GM12891 (cell line): ENCODE measurements at places on chromosomes 7 and 10.

GRCh38 chr10:77890097-77890496, 36.5 kb downstream of the DLG5 start:
- no peak for DNase-seq

DNA sequence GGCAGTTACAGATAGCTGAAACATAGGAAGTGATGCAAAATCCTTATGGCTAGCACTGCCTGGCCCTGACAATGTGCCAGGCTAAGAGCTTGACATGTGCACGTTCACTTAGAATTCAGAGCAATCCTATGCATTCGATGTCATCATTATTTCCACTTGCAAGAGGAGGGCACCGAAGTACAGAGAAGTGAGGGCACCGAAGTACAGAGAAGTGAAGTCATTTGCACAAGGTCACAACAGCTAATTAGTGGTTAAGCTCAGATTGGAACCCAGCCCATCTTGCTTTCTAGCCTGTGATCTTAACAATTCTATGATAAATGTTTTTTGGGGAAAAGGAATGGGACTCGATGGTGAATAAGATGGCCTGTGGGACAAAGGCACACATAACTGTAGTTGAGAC, 73.4 kb downstream of the ARHGAP22 start:
- DNase-seq: no peak

GRCh38 chr7:76430211-76430610, 5.5 kb downstream of the ZP3 start:
- no peak for DNase-seq

DNA sequence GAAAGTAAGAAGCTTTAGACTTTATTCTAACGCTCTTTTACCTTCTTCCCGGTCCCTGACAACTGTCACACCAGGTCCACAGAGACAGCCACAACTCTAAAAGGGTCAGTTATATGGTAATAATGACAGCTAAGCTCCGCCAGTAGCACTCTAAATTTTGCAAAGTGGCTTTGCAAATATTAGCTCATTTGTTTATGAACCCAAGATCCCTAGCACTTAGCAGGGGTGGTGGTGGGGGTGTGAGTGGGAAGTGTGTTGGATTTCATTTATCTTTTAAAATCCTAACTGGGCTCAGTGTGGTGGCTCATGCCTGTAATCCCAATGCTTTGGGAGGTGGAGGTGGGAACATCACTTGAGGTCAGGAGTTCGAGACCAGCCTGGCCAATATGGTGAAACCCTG, 34.8 kb upstream of the SDK1 start:
- no peak for DNase-seq

DNA sequence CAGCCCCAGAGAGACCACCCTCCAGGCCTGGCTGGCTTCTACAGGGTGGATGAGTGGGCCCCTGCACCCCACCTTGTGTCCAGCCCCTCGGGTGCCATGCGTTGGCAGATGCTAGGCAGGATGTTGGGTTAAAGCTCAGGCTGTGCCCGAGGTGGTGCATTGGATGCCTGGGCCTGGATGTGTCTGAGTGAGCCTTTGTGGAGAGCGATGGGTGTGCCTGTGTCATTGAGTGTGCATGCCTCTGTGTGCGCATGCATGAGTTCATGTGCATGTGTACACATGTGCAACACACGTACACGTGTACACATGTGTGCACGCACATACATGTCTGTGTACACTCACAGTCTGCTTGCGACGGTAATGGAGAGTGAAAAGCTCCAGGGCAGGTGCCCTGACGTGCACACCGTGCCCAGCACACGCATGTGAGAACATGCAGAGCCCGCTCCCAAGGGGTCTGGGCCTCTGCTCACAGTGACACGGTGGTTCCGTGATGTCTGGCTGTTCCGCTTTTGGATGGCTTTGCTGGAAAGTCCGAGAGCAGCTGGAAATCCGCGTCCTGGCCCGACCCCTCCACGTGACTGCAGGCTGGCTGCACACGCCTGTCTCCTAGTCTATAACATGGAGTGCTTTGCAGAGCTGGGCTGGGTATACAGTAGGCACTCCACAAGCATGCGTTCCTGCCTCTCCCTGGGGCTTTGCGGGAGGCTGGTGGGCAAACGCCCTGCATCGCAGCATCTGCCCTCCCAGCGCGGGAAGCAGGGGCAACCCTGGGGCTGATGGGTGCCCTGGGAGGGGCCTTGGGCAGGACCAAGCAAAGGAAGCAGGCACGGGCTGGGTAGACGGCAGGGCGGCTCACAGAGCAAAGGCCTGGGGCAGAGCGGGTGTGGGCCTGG, 36.9 kb downstream of the ELFN1 start:
- peak; percentile 6 for DNase-seq

GRCh38 chr7:132465516-132465915, 110.8 kb downstream of the PLXNA4 start:
- DNase-seq: no peak

DNA sequence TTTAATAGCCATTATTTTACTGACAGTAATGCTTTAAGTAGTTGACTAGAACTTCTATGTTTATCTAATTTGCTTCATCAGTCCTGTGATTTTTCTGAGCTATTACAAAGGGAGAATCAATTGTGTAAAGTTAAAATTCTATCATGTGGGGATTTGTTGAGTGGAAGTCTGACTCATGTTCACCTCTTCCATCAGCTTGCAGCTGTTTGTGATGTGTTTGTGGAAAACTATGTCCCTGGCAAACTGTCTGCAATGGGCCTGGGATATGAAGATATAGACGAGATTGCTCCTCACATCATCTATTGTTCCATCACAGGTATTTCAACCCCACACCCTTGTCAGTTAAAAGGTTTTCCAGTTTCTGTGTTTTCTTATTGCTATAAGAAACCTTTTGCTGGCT, 59.9 kb downstream of the SUGCT start:
- DNase-seq: no peak

GRCh38 chr10:58714409-58714808, 201.7 kb downstream of the BICC1 start:
- DNase-seq: no peak

DNA sequence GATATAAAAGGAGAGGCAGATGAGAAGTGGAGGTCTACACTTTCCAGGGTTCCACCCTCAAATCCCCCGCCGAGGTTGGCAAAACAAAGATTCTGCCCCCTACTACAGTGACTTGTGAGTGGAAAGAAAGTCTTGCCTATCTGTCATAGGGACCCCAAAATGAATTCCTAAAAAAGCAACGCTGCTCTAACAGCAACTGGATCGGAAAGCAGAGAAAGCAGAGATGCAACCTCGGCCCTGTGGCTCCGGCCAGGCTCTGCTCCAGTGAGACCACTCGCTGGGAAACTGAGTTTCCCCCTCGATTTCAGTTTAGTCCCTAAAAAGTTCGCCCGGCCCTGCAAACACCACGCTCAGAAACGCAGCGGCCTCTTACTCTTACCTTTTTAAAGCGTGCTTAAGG, 297.9 kb upstream of the NFE2L3 start:
- no peak for DNase-seq

GRCh38 chr7:128974241-128974934, 36.7 kb downstream of the IRF5 start:
- no peak for DNase-seq

DNA sequence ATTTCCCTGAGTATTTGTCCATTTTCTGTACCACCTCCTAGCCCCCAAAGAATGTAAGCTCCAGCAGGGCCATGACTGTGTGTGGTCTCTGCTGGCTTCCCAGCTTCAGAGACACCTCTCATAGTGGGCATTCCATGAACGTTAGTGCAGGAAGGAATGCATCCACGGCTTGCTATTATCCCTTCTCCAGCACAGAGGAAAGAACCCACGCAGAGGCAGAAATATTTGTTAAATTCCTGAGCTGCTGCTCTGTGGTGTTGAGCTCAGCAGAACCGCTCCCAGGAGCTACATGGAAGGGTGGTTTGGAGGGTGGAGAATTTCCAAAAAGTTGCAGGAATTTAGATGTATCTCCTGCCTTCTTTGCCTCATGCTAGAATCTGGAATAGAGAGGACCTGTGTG, 275.2 kb downstream of the POU6F2 start:
- no peak for DNase-seq

GRCh38 chr7:159122276-159122675, 22.4 kb downstream of the VIPR2 start:
- no peak for DNase-seq

- no peak for DNase-seq
These were observed 121.6 kb downstream of the OAT start for GRCh38 chr10:124296813-124297788.

DNA sequence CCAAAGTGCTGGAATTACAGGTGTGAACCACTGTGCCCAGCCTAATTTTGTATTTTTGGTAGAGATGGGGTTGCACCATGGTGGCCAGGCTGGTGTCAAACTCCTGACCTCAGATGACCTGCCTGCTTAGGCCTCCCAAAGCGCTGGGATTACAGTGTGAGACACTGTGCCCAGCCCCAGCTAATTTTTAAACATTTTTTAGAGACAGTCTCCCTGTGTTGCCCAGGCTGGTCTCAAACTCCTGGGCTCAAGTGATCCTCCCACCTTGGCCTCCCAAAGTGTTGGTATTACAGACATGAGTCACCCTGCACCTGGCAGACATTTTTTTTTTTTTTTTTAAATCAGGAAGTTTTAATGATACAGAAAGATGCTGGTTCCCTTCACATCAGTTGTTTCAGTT, 15.5 kb downstream of the DENND10 start:
- DNase-seq: no peak

DNA sequence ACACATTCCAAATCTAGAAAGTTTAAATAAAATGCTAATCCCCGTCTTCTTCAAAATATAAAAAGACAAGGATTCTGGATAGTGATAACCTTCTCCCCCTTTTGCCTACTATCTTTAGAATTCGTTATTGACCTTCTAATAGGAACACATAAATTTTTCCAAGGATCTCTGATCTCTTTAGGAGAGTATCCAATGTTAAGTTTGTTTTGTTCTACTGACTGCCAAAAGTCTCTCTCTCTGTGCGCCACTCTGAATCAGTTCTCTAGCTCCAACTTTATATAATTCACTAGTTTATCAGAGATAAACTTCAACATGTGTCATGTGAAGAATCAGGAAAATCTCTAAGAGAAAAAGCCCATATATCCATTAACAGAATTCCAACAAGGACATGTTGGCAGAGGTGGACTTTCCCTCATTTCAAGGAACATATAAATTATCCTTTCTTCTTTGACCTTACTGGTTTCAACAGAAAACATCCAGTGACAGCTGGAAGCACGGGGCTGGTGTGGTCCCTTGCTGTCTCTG, 615.6 kb downstream of the KCNMA1 start:
- DNase-seq: no peak

DNA sequence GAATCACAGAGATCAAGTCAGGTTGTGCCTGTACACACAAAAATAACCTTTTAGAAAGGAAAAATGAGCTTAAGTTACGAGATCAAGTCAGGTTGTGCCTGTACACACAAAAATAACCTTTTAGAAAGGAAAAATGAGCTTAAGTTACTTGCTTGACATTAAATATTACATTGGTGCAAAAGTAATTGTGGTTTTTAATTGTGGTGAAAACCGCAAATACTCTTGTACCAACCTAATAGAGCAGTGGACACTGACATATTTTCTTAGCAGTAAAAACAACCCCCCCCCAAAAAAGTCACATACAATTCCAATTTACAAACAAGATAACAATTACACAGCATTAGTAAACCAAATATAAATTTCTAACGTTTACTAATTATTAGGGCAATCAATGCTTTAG, 595.6 kb downstream of the GRM8 start:
- DNase-seq: no peak

- DNase-seq: no peak
These were observed 5.8 kb upstream of the AGR2 start for GRCh38 chr7:16810573-16810972.

GRCh38 chr7:156545979-156546378, 94.6 kb upstream of the RNF32 start:
- DNase-seq: no peak

DNA sequence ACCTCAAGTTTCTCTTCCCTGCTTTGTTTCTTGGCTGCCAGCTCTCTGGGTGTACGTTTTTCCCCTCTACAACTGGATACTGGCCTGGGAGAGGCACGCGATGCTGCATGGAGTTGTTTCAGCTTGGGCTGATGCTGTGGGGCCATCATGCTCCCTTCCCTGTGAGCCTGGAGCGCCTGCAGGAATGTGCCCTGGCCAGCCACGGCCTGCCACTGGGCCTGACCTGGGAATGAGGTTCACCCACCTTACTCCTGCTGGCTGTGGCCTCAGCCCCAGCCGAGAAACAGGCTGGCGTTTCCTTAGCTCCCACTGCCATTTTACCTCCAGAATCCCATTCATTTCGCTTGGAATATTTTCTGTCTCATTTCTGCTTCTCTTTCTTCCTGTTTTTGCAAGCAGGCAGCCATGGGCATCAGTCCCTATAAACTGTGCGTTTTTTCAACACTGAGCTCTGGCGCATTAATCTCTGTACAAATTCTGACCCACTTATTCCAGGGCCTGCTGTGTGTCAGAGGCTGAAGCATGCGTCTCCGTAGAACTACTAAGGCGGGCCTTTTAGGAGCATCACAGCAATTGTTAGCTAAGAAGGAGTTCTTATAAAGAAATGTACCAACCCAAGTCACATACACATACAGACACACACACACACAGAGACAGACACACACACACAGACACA, 57.9 kb downstream of the GATA3 start:
- DNase-seq: no peak

DNA sequence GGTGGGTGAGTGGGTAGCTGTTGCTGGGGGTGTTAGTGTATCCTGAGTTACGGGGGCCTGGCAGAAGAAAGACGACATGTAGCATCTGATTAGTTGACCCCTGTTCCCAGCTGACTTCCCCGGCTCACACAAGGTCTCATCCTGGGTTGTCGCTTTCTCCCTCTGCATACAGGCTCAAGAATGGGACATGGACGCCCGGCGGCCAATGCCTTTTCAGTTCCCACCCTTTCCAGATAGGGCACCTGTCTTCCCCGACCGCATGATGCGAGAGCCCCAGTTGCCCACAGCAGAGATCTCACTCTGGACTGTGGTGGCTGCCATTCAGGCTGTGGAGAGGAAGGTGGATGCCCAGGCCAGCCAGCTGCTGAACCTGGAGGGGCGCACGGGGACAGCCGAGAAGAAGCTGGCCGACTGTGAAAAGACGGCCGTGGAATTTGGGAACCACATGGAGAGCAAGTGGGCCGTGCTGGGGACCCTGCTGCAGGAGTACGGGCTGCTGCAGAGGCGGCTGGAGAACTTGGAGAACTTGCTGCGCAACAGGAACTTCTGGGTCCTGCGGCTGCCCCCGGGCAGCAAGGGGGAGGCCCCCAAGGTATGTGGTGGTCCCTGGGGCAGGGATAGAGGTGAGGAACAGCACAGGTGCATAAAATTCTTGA, 2.9 kb downstream of the ZNF282 start:
- DNase-seq: no peak

DNA sequence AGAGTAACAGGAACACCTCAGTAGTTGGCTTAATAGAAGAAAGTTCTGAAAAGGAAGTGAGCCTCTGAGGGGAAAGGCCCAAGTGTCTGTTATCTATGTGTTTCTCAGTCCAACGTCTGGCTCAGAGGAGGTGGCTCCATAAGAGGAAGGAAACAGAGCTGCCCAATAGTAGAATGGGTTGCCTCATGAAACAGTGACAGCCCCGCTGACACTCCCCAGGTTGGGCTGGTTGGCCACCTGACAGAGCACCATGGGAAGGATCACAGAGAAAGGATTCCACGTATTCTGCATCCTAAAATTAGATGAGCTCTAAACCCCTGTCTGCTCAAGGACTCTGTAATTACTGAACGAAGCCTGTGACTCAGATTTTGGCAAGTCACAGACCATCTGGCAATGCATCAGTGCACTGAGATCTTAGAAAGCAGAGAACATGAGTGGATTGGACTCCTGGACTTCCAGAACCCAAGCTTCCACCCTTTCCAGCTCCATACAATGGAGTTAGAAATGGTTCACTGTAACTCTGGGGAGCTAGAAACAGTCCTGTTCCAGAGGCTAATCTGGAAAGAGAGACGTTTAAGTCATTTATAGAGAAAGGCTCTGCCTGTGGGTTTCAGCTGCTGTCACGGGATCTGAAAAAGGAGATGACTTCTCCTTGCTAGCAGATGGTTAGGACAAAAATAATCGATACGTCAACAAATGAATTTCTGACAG, 2.9 kb downstream of the PKD2L1 start:
- DNase-seq: peak; percentile 55
